ENCODE measurements at places on chromosomes 1 and 21.

GRCh38 chr1:34278211-34278610, 101.5 kb downstream of the C1orf94 start:
- no peak for DNase-seq

DNA sequence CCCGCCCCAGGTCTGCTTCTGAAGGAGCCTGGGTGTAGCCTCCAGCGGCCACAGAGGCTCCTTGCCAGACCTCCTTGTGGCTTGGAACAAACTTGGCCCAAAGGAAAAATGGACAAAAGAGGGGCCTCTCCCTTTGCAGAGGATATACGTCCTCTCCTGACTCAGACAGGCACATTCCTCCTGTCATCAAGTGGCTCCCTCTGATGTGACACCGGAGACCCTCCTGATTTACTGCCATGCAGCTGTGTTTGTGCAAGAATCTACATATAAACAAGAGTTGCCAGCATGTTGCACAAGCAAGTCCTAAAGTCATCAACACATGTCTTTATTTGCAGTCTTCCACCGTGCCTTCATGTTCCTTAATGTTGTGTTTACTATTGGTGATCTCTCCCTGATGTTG, 54.1 kb upstream of the F3 start:
- no peak for DNase-seq

DNA sequence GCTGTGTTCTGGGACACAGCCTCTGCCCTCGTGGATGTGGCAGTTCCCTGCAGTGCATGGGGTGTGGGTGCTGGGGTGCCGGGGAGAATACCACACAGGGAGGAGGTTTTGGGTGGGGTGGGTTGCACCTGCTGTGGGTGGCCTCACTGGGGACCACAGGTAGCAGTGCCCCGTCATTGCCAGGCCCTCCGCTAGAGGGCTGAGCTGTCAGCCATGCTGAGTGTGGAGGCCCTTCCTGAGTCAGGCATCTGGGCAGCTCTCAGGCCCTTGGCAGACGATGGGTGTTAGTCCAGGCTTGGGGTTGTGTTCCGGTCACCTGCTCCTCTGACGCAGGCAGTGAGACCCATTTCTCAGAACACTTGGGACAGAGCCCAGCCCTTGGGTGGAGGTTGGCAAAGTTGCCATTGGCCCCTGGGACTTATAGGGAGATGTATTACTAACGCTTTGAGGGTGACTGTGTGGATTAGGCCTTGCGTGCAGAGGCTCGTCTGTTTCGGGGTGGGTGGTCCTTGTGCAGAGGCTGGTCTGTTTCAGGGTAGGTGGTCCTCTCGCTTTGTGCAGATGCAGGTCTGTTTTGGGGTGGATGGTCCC, 23.9 kb downstream of the PCNT start:
- DNase-seq: no peak

DNA sequence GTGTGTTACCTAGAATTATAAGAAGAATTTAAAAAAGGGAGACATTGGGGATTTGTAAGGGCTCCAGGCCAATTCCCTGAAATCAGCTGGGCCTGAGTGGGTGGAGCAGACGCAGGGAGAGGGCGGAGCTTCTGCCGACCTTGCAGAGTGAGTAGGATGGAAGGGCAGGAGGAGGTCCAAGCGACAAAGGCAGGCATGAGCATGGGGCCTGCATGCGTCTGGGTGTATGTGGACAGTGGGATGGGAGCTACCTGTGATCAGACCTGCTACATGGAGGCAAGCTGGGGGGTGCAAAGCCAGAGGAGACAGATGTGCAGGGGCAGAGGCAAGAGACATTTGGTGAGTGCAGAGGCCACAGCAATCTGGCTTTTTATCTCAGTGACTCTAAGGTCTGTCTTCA, 105.3 kb upstream of the OLIG2 start:
- DNase-seq: no peak

DNA sequence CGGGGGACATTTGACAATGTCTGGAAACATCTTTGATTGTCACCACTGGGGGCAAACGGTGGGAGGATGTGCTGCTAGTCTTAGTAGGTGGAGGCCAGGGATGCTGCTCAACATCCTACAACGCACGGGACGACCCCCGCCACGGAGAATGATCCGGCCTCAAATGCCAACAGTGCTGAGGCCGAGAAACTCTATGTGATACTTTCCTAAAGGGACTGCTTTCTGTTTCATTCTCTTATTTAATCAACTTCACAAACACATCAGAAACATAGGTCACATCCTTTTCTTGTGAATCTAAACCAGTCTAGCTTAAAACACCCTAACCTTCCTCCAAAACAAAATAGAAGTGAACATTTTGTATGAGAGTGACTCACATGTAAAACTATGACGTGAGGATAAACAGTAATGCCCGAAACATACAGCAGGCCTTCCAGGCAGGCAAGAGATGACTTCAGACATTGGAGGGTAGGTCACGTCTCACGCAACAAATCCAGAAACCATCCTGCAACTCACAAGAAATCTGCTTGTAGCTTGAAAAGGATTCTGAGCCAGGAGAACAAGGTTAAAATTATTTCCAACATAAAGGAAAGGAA, 37.2 kb upstream of the ETS2 start:
- DNase-seq: no peak
